ENCODE measurements at places on chromosomes 12 and 14. TPM values are rescaled to one million over a fixed set of nuclear protein-coding genes. Genes with fewer than 3 reads are reported as not detected.

GPR132 gene
- total RNA-seq: not detected

FGF6 gene
- total RNA-seq: not detected

PPP4R3A gene
- total RNA-seq: 53.1 TPM

COQ10A gene
- 21.2 TPM for total RNA-seq

LIN52 gene
- 6.7 TPM for total RNA-seq

CLBA1 gene
- 12.0 TPM for total RNA-seq

RHNO1 gene
- total RNA-seq: 34.0 TPM

LAG3 gene
- 1.4 TPM for total RNA-seq

DLK1 gene
- not detected for total RNA-seq

MSI1 gene
- total RNA-seq: 0.19 TPM

OTOGL gene
- total RNA-seq: not detected

VEZT gene
- 38.2 TPM for total RNA-seq

EFS gene
- total RNA-seq: not detected

RNASE7 gene
- total RNA-seq: not detected

SOAT2 gene
- total RNA-seq: not detected

NINJ2 gene
- total RNA-seq: 0.72 TPM

PIWIL1 gene
- not detected for total RNA-seq

IL23A gene
- 0.23 TPM for total RNA-seq

PRH2 gene
- total RNA-seq: 0.91 TPM

KRT83 gene
- 0.08 TPM for total RNA-seq

SLC6A15 gene
- total RNA-seq: 38.2 TPM

PSMB5 gene
- total RNA-seq: 184 TPM

FGD6 gene
- total RNA-seq: 4.9 TPM

TROAP gene
- total RNA-seq: 70.7 TPM

TAS2R30 gene
- 3.0 TPM for total RNA-seq

TMEM132D gene
- total RNA-seq: 0.05 TPM

CCDC177 gene
- not detected for total RNA-seq

CPNE6 gene
- total RNA-seq: not detected

IAPP gene
- total RNA-seq: not detected

CLECL1 gene
- not detected for total RNA-seq

CISTR gene
- not detected for total RNA-seq

ZNF140 gene
- 12.3 TPM for total RNA-seq

KCNA5 gene
- total RNA-seq: not detected

TEDC1 gene
- 34.3 TPM for total RNA-seq

GLIPR1 gene
- total RNA-seq: 5.0 TPM

OVCH1 gene
- total RNA-seq: not detected

BDKRB1 gene
- not detected for total RNA-seq

TAS2R42 gene
- total RNA-seq: not detected

CLEC2B gene
- total RNA-seq: 15.3 TPM

EML5 gene
- total RNA-seq: 2.8 TPM

All from A375 (cell line).